ENCODE measurements at places on chromosomes 6 and 20. TPM values are rescaled to one million over a fixed set of nuclear protein-coding genes. Genes with fewer than 3 reads are reported as not detected.

PACSIN1 gene
- 13.6 TPM for total RNA-seq

VWA7 gene
- total RNA-seq = 12.8 TPM

BCLAF1 gene
- 67.0 TPM for total RNA-seq

SLC2A4RG gene
- total RNA-seq = 104 TPM

FLRT3 gene
- 1.0 TPM for total RNA-seq

WFDC12 gene
- total RNA-seq = not detected

TUBB2B gene
- total RNA-seq = 1.0 TPM

DNA sequence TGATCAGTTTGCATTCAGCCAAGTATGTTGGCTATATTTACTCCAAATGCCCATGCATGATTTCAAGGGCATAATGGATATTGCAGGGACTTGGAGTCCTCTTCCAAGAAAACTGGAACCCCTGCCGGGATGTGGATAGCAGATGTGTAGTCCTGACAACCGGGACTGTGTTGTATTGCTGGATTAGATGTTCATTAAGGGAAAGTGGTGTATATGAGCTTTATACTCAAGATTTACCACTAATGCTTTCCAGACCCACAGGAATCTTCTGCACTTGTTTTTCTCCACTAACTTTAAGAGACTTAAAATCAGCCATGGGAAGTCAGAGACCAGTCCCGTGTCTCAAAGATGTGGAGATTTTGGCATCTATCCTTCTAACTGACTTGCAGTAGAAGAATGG is 770.9 kb downstream of the HDGFL1 start:
- no peak for DNase-seq

- DNase-seq = no peak
Observed at GRCh38 chr20:51036827-51037531, 14.1 kb upstream of the KCNG1 start.

DNA sequence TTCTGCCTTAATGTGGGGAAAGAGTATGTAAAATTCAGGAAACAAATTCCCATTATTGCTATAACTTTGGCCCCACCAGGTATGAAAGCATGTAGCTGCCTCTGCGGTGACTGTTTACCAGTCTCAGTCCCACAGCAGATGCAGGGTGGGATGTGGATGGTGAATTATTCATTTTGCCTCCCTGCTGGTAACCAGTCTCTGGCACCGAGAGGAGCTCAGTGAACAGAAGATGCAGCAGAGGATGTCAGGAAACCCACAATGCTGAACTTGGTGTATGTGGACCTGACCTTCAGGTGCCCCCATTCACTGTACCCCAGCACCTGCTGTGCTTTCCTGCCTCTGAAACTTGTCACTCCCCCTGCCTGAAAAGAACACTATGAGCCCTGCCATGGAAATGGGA is 8.8 kb upstream of the METTL24 start:
- no peak for DNase-seq

DNA sequence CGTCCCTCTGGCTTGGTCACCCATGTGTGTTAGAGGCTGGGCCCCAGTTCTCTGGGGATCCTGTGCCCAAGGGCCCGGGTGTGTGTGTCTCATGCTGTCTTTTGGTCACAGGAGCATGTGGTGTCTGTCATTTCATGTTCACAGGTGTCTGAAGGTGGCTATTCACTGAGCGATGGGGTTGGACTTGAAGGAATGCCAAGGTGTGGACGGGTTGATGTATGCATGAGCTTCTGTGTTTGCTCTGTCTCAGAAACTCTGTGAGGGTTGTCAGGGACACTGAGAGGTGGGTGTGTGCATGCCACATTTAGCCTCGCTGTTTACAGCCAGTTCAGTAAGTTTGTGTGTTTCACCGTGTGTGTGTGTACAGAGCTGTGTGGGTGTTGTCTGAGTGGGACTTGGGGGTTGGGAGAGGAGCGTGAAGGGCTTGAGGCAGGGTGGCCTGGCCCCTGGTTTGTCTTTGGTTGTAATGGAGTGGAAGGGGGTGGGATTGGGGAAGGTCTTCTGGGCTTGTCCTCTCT is 1.2 kb downstream of the DDR1 start:
- no peak for DNase-seq

DNA sequence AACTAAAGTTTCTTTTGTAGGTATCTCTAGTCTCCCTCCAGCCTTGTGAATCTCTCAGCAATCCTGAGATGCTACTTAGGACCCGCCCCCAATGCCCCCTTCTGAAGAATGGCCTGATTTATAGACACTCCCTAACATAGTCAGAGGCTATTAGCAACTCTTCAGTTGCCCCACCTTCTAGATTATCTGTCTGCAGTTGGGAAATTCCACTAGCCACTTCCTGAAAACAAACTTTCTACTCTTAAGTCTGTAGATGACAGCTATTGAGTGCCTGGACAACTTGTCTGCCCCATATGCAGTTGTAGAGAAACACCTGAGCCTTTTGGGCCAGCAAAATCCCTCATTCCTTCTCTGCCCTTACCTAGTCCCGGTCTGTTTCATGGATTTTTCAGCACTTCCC is 188.2 kb upstream of the PREP start:
- DNase-seq = no peak

DNA sequence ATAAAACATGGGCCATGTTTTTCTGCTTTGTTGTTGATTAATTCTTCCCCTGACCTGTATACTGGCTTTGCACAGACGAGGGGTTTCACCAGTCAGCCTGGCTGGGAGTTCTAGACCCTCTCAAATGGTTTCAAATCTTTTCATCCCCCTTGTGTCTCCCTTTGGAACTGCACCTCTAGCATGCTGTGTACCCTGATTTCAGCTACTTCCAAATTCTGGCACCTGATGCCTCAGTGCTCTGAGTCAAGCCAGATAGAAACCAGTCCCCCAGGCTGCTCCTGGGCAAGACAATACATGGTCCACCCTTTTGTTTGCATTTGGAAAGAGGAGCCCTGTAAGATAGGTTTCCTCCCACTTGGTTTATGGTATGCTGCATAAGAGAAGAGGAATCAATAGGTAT is 290.2 kb downstream of the BTBD3 start:
- DNase-seq = no peak

DNA sequence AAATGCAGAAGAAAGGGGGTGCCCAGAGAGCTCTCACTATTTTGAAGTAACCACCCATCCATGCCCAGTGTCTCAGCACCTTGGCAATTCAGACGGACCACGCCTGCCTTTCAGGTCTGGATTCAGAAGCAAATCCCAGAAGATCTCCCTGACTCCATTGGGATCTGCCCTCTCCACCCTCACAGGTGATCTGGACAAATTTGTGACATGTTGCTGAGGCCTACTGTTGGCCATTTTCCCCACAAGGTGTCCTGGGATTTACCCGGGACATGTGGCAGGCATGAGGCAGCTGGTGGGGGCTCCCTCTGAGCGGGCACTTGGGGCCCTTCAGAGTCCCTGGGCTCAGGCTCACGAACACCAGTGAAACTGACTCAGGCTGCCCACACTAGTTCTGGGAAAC is 51.9 kb upstream of the IYD start:
- no peak for DNase-seq

- no peak for DNase-seq
Observed at GRCh38 chr20:16517946-16518783, 55.1 kb downstream of the KIF16B start.

GRCh38 chr6:150638765-150639164 is 39.1 kb downstream of the PLEKHG1 start:
- no peak for DNase-seq

- peak; percentile 69 for DNase-seq
Observed at GRCh38 chr6:80622641-80623040, 516.2 kb downstream of the BCKDHB start.

DNA sequence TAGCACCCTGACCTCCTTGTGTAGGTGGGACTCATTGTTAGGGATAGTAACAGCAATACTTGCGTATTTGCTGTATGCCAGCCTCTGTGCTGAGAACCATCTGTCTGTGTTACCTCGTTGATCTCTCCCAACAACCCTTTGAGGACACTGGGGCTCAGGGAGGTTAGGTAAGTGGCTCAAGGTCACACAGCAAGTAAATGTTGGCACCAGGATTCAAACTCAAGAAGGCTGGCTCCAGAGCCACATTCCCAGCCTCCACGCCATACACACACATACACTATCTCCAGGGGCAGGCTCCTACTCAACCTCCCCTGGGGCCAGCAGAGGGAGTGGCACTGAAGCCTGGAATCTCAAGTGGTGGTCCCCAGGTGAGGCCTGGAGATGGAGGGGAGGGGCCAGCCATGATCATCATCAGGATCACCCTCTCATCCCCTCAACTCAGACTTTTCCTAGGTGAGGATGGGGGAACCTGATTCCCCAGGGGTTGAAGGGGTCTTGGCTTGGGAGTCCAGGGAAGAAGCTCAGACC is 109.4 kb downstream of the DLGAP4 start:
- DNase-seq = peak; percentile 1

GRCh38 chr6:136035378-136036070 is 184.0 kb downstream of the PDE7B start:
- DNase-seq = no peak

DNA sequence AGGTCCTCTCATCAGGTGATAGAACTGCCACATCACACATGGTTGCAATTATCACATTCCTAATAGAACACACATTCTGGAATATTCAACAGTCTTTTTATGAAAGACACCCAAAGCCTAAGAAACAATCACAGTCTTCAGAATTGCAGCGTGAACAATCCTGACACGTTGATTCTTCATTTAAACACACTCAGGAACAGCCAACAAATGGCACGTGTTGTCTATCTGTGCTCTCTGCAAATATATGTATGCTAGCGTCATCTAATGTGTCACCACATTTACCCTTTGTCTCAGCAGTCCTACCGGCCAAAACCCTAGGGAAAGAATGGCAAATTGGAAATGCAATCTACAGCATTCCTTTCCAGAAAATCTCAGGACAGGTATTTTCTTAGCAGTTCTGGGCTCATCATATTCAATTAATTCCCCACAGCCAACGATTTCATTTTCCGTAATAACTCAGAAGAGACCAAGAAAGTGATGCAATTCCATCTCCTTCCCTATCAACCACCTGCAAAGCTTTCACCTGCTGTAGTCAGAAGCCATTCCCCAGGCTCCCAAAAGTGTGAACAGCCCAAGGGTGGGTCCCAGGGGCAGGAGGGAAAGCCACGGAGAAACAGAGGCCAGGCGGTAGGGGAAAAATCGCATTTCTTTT is 280.3 kb upstream of the JARID2 start:
- no peak for DNase-seq

- no peak for DNase-seq
Observed at GRCh38 chr6:11854408-11855165, 76.0 kb upstream of the ADTRP start.

DNA sequence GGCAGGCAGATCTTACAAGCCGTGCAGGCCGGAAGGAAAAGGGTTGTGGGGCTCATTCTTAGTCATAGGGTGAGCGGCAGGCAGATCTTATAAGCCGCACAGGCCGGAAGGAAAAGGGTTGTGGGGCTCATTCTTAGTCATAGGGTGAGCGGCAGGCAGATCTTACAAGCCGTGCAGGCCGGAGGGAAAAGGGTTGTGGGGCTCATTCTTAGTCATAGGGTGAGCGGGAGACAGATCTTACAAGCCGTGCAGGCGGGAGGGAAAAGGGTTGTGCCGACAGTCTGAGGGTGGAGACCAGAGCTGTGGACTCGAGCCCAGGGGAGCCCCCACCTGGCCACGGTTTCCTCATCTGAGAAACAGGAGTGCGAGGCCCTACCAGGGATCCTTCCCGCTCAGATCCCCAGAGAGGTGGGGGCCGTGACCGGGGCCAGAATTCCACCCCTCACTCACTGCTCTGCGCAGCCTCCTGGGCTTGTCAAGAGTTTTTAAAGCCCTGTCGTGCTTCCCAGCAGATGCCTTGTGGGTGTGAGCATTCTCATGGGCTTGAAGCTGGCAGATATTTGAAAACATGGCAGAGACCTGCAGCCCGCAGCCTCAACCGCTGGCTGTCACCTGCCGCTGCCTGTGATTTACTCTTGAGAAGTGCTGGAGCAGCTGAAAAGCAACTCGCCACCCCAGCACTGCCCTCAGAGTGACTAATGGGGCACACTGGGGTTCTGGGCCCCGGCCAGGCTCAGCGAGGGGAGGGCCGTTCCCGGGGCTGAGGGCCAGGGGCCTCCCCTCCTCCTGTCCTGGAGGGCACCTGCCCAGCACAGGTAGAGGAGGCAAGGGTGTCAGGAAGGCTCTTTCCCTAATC is 31.9 kb downstream of the NTSR1 start:
- DNase-seq = peak; percentile 30

GRCh38 chr20:6956056-6956455 is 188.6 kb downstream of the BMP2 start:
- no peak for DNase-seq

DNA sequence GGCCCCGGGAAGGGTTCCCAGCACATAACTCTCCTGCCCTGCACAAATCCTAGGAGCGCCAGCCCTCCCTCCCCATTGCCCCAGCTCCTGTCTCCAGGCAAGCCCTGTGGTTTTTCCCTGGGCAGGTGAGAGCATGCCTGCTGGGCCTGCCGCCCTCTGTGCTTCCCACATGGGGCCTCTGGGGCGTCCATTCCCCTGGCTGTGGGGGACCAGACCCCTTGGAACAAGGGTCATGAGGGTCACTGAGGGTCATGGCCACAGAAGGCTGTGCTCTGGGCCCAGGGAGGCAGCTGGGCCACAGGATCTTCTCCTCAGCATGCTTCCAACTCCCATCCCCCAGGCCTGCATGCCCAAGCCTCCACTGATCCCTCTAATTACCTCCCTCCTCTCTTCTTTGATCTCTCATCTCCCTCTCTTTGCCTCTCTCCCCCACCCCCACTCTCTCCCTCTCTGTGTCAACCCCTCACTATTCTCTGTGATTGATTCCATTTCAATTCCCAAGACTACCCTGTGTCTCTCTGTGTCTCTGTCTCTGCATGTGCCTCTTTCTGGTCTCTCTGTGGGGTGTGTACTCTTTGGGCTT is 6.1 kb downstream of the MDFI start:
- no peak for DNase-seq

DNA sequence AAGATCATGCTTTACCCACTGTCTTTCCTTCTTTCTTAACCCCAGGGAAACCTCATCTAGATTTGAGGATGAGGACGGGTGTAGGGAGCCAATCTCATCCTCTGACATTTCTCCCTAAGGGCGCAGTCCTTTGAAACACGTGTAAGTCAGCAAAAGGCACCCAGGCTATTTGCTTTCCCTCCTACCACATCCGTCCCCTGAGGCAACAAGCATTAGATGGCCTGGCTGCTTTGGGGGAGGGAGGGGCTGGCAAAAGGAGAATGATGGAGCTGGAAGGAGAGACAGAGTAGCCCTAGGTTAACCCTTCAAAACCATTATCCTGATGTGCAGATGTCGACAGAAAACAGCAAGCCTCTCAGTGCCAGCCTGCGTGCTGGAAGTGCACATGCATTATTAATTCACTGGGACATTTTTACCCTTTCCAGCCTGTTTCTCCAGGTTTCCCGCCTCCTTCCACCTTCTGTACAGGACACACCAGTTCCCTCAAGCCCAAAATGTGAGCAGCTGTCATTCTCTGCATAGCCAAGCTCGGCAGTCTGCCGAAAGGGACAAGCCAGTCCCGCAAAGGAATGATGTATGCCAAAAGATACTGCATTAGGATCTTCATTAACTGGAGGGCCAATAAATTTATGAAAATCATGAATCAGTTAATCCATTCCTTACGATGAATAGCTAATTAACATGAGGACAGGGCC is 547.2 kb downstream of the CD83 start:
- no peak for DNase-seq

GRCh38 chr6:166438211-166438861 is 55.6 kb upstream of the MPC1 start:
- no peak for DNase-seq
